ENCODE measurements at places on chromosomes 12 and 14.
A peak's percentile ranks its signal among the peaks of the same experiment; 100 is the strongest.

DNA sequence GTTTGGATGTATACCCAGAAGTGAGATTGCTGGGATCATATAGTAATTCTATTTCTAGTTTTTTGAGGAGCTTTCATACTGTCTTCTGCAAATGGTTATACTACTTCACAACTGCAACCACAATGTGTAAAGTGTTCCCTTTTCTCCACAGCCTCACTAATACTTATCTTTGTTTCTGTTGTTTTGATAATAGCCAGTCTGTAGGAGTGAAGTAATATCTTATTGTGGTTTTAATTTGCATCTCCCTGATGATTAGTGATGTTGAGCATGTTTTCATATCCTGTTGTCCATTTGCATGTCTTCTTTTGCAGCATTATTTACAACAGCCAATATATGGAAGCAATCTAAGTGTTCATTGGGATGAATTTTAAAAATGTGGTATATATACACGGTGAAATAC, 29.9 kb downstream of the GABARAPL1 start:
- no peak for DNase-seq
- peaks cover 18% of the 10 kb centered on the region for H3K27me3 ChIP-seq
- H3K4me1 ChIP-seq = peaks cover 9% of the 10 kb centered on the region
- no peak overlapping the region for H3K4me3 ChIP-seq
- peaks cover 5% of the 10 kb centered on the region for H3K36me3 ChIP-seq
- H3K27ac ChIP-seq = no peak overlapping the region

DNA sequence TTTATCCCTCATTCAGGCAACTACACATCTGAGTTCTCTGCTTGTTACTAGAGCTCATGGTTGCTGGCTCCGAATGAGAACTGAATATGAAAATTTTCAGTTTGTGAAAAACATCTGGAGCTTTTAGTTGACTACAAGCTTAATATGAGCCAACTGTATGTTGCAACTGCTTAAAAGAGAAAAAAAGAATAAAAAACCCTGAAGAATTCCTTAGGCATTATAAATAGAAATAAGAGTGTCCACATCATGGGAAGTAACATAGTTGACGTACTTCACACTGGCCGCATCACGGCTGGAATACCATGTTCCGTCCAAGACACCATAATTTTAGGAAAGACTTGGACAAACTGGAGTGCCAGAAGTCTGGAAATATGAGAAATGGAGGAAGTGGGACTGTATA, 57.9 kb downstream of the PDE3A start:
- H3K36me3 ChIP-seq = no peaks in the 10 kb centered on the region
- no peak for DNase-seq
- no peak overlapping the region for H3K4me3 ChIP-seq

DNA sequence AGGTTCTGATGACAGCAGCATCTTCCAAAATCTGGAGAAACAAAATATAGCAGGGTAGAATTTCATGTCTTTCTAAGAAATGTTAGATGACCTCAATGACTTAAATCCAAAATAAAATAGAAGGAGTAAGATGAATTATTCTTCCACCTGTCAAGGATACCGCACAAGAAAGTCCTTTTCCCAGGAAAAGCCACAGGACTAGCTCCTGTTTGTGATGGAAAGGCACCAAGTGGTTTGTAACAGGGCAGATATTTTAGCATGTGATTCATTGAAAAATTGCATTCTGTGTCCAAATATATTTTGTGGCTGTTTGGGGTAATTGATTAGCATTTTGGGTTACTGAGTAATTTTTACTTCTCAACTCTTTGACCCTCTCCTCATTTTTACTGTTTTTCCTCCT, 2.7 kb downstream of the CD163L1 start:
- H3K4me3 ChIP-seq = no peak overlapping the region
- H3K36me3 ChIP-seq = peaks cover 4% of the 10 kb centered on the region
- DNase-seq = no peak
- no peaks in the 10 kb centered on the region for H3K4me1 ChIP-seq
- no peak overlapping the region for H3K27ac ChIP-seq
- peaks cover 42% of the 10 kb centered on the region for H3K27me3 ChIP-seq

GRCh38 chr12:54933376-54933775, 51.2 kb downstream of the TESPA1 start:
- H3K4me1 ChIP-seq = peaks cover 35% of the 10 kb centered on the region
- H3K36me3 ChIP-seq = peaks cover 11% of the 10 kb centered on the region
- H3K27me3 ChIP-seq = no peaks in the 10 kb centered on the region
- H3K27ac ChIP-seq = peak overlapping the region; percentile 19

GRCh38 chr12:24769682-24770081, 179.2 kb downstream of the BCAT1 start:
- no peaks in the 10 kb centered on the region for H3K4me1 ChIP-seq
- no peak for DNase-seq
- H3K4me3 ChIP-seq = no peak overlapping the region
- peaks cover 4% of the 10 kb centered on the region for H3K27me3 ChIP-seq
- no peaks in the 10 kb centered on the region for H3K36me3 ChIP-seq
- no peak overlapping the region for H3K27ac ChIP-seq

GRCh38 chr14:85566603-85567002, 36.7 kb downstream of the FLRT2 start:
- H3K36me3 ChIP-seq = no peaks in the 10 kb centered on the region
- DNase-seq = no peak
- no peaks in the 10 kb centered on the region for H3K27me3 ChIP-seq
- H3K4me3 ChIP-seq = no peak overlapping the region

- no peak for DNase-seq
- H3K27me3 ChIP-seq = peaks cover 6% of the 10 kb centered on the region
- no peak overlapping the region for H3K4me3 ChIP-seq
- H3K36me3 ChIP-seq = no peaks in the 10 kb centered on the region
- H3K4me1 ChIP-seq = no peaks in the 10 kb centered on the region
These were observed 84.7 kb downstream of the BMP4 start for GRCh38 chr14:53871951-53872350.

DNA sequence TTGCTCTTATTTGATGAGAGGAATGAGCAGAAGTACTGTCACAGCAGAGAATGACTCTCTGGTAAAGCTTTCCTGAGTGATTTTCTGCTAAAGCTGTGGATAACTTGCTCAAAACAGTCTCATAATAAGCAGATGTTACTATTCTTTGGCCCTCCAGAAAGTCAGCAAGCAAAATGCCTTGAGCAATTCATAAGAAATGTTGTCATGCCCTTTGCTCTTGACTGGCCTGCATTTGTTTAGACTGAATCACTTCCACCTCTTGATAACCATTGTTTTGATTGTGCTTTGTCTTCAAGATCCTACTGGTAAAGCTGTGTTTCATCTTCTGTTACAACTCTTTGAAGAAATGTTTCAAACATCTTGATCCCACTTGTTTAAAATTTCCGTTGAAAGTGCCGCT, 457.9 kb upstream of the FOXG1 start:
- no peak overlapping the region for H3K27ac ChIP-seq
- no peaks in the 10 kb centered on the region for H3K36me3 ChIP-seq
- no peaks in the 10 kb centered on the region for H3K4me1 ChIP-seq

GRCh38 chr12:54650409-54650808, 2.2 kb upstream of the DCD start:
- peaks cover 2% of the 10 kb centered on the region for H3K36me3 ChIP-seq
- no peak overlapping the region for H3K4me3 ChIP-seq
- no peaks in the 10 kb centered on the region for H3K4me1 ChIP-seq
- no peak for DNase-seq
- no peak overlapping the region for H3K27ac ChIP-seq
- H3K27me3 ChIP-seq = peaks cover 53% of the 10 kb centered on the region

GRCh38 chr12:132329036-132329719, at the start of gene GALNT9:
GALNT9 (minus strand) TSS chr12:132329589; CDS start chr12:132329203, 386 bp downstream.
- peaks cover 5% of the 10 kb centered on the region for H3K4me1 ChIP-seq
- peaks cover 10% of the 10 kb centered on the region for H3K36me3 ChIP-seq
- peaks cover 52% of the 10 kb centered on the region for H3K27me3 ChIP-seq
- H3K4me3 ChIP-seq = no peak within 1 kb of the TSS
- no peak within 1 kb of the TSS for H3K27ac ChIP-seq

DNA sequence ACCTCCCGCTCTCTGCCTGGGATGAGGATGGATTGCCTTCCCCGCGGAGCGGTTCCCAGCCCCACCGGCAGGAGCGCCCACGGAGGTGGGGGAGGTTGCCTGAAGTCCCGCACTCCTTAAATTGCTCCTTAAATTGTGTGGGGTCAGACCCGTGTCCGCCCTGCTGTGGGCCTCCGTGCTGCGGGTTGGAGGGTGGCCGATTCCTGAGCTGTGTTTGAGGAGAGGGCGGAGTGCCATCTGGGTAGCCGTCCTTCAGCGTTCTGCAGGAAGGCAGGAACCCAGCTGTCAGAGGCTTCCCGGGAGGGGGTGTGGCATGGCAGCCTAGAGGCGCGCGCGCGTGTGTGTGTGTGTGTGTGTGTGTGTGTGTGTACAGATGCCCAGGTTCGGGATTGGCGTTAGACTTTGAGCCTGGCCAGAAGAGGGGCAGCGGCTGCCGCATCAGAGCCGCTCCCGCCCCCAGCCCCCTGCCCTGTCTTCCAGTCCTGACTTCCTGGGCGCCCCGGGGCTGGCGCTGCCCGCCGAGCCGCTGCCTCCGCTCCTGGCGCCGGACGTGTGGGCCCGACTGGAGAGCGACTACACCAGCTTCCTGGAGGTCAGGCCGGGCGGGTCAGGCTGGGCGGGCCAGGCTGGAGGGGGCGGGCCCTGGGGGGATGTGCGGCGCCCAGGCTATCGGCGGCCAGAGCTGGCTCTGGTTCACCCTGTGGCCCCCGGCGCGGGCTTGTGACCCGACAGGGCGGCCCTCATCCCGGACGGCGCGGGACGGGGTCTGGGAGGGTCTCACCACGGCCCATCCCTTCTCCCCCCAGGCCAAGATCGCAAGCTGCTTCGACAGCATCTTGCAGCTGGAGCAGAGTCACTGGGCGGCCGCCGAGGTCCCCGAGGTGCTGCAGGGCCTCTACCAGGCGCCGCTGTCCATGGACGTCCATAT, 9.2 kb downstream of the EXOC3L4 start:
- no peak for DNase-seq
- no peak overlapping the region for H3K27ac ChIP-seq
- H3K4me1 ChIP-seq = peaks cover 9% of the 10 kb centered on the region

DNA sequence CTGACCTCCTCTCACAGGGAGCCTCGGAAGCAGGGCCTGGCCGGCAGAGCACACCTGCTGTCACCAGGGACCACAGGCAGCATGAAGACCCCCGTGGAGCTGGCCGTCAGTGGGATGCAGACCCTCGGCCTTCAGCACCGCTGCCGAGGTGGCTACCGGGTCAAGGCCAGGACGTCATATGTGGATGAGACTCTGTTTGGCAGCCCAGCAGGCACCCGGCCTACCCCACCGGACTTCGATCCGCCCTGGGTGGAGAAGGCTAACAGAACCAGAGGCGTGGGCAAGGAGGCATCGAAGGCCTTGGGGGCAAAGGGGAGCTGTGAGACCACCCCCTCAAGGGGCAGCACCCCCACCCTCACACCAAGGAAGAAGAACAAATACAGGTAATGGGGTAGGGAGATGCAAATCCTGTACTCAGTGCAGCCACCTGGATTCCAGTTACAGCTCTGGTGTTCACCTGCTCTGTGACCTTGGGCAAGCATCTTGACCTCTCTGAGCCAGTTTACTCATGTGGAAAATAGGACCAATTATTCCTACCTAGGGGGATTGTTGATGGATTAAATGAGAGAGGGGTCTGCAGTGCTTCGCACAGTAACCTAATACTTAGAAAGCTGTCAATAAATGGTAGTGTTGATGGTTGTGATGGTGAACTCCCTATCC, 1.3 kb downstream of the RITA1 start:
- peaks cover 3% of the 10 kb centered on the region for H3K36me3 ChIP-seq
- H3K4me1 ChIP-seq = peaks cover 21% of the 10 kb centered on the region
- no peak for DNase-seq
- H3K27ac ChIP-seq = peak overlapping the region; percentile 91

- DNase-seq = no peak
- H3K27ac ChIP-seq = no peak overlapping the region
- no peaks in the 10 kb centered on the region for H3K27me3 ChIP-seq
- no peak overlapping the region for H3K4me3 ChIP-seq
- peaks cover 5% of the 10 kb centered on the region for H3K36me3 ChIP-seq
These were observed 9.6 kb downstream of the PUS7L start for GRCh38 chr12:43749016-43749415.

- peaks cover 2% of the 10 kb centered on the region for H3K36me3 ChIP-seq
- peaks cover 43% of the 10 kb centered on the region for H3K4me1 ChIP-seq
- no peaks in the 10 kb centered on the region for H3K27me3 ChIP-seq
These were observed 112.2 kb downstream of the CHST11 start for GRCh38 chr12:104568935-104569334.

DNA sequence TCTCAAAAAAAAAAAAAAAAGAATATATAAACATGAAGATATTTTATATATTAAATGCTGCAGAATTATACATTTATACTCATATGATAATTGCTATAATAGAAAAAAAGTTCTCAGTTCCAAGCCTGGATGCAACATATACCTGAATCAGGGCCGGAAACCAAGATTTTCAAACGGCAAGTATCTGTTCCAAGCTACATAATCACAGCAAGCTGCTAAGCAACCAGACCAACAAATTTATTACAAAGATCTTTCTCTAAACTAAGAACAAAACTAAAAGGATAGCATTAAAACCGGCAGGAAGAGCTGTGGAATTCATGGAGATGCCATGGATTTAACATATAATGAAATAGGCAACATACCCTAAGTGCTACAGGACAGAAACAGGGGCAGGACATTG, 7.1 kb downstream of the RACGAP1 start:
- peaks cover 21% of the 10 kb centered on the region for H3K4me1 ChIP-seq
- peak overlapping the region; percentile 72 for H3K27ac ChIP-seq
- no peak for DNase-seq
- H3K4me3 ChIP-seq = no peak overlapping the region
- H3K36me3 ChIP-seq = peaks cover 7% of the 10 kb centered on the region
- no peaks in the 10 kb centered on the region for H3K27me3 ChIP-seq

GRCh38 chr12:27901959-27902358, 70.6 kb downstream of the PTHLH start:
- H3K4me1 ChIP-seq = no peaks in the 10 kb centered on the region
- H3K36me3 ChIP-seq = no peaks in the 10 kb centered on the region
- no peak for DNase-seq
- H3K4me3 ChIP-seq = no peak overlapping the region

- no peak for DNase-seq
- H3K36me3 ChIP-seq = no peaks in the 10 kb centered on the region
- no peaks in the 10 kb centered on the region for H3K27me3 ChIP-seq
- no peak overlapping the region for H3K4me3 ChIP-seq
These were observed 535.7 kb upstream of the FBXO33 start for GRCh38 chr14:39967885-39968284.

GRCh38 chr12:46983959-46984841, 95.2 kb upstream of the PCED1B start:
- peaks cover 6% of the 10 kb centered on the region for H3K36me3 ChIP-seq
- DNase-seq = no peak
- H3K27me3 ChIP-seq = peaks cover 52% of the 10 kb centered on the region
- no peak overlapping the region for H3K27ac ChIP-seq
- peaks cover 12% of the 10 kb centered on the region for H3K4me1 ChIP-seq
- H3K4me3 ChIP-seq = no peak overlapping the region

- peak overlapping the region; percentile 99 for H3K27ac ChIP-seq
These were observed 6.2 kb downstream of the ISCU start for GRCh38 chr12:108568338-108569154.

GRCh38 chr14:68679301-68679700, 113.6 kb downstream of the ZFP36L1 start:
- H3K36me3 ChIP-seq = no peaks in the 10 kb centered on the region
- no peaks in the 10 kb centered on the region for H3K27me3 ChIP-seq
- H3K27ac ChIP-seq = no peak overlapping the region
- no peak for DNase-seq
- peaks cover 37% of the 10 kb centered on the region for H3K4me1 ChIP-seq

Data from T-helper 17 cell (primary cell).